Endothelial cell (in vitro differentiated cells): ENCODE measurements at places on chromosomes 5 and 9.
A peak's percentile ranks its signal among the peaks of the same experiment; 100 is the strongest.

DNA sequence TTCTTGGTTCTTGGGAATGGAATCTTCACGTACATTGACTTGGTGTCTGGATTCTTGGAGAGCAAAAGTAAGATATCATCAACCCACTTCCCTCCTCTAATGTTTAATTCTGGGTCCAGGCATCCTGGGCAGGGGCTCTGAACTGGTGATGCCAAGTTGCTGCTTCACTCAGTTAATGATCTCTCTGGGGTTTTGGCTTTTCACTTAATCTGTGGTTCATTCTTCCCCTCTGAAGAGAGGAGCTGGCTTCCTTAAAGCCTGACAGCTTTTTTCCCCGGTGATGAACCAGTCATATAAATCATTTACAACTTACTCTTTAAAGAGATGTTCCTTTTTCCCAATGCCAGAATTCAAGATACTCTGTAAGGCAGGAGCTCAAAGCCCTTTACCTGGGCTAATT lies 65.9 kb downstream of the ARHGAP26 start:
- no peak overlapping the region for H3K4me3 ChIP-seq
- H3K36me3 ChIP-seq: no peaks in the 10 kb centered on the region
- no peak for DNase-seq
- peaks cover 3% of the 10 kb centered on the region for H3K27me3 ChIP-seq
- no peaks in the 10 kb centered on the region for H3K4me1 ChIP-seq
- no peak overlapping the region for H3K27ac ChIP-seq

GRCh38 chr9:86405926-86406325 lies 51.7 kb upstream of the TUT7 start:
- DNase-seq: no peak
- no peak overlapping the region for H3K27ac ChIP-seq
- H3K27me3 ChIP-seq: no peaks in the 10 kb centered on the region

- H3K27ac ChIP-seq: no peak overlapping the region
- no peak for DNase-seq
Observed at GRCh38 chr5:99187611-99188010, 258.8 kb upstream of the CHD1 start.

DNA sequence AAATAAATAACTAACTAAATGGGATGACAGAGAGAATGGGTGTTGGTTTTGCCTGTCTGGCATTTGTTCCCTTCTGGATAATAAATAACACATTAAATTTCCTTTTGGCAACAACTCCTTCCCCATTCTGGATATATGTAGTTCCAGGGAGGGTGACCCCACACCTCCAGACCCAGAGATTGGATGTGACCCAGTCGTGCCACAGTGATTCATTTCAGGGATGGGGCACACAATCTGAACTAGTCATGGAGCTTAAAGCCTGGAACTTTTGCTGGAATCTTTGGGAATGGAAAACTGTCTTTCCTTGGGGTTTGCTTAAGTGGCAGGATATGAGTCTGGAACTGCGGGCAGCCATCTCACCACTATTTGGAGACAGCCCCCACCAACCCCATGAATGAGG lies 11.3 kb downstream of the KLF9 start:
- DNase-seq: no peak
- no peaks in the 10 kb centered on the region for H3K4me1 ChIP-seq
- H3K36me3 ChIP-seq: no peaks in the 10 kb centered on the region
- no peak overlapping the region for H3K27ac ChIP-seq

GRCh38 chr9:134914501-134914834 lies 3.2 kb downstream of the FCN1 start:
- no peaks in the 10 kb centered on the region for H3K4me1 ChIP-seq
- no peak overlapping the region for H3K4me3 ChIP-seq
- H3K27ac ChIP-seq: no peak overlapping the region
- no peaks in the 10 kb centered on the region for H3K27me3 ChIP-seq
- DNase-seq: no peak

- peaks cover 55% of the 10 kb centered on the region for H3K36me3 ChIP-seq
- no peak overlapping the region for H3K27ac ChIP-seq
- H3K4me3 ChIP-seq: peak overlapping the region; percentile 6
- no peak for DNase-seq
Observed at GRCh38 chr5:157516626-157517325, 56.8 kb downstream of the NIPAL4 start.

DNA sequence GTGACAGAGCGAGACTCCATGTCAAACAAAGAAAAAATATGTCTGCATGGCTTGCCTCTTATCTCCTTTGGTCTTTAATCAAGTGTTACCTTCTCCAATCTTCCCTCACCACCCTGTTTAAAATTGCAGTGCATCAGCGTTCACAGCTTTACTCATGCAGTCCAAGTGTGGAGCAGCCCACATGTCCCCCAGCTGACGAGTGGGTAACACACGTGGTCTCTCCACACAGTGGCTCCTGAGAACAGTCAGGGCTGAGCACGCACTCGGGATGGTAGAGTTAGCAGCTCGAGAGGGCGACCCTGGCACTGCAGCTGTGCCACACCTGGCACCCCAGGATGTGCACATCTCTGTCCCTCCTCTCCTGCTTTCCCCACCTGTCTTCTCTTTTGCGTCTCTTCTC lies 25.9 kb upstream of the CFAP157 start:
- H3K4me3 ChIP-seq: peak overlapping the region; percentile 71
- H3K27me3 ChIP-seq: peaks cover 5% of the 10 kb centered on the region
- peaks cover 64% of the 10 kb centered on the region for H3K36me3 ChIP-seq
- peaks cover 3% of the 10 kb centered on the region for H3K4me1 ChIP-seq
- no peak for DNase-seq
- no peak overlapping the region for H3K27ac ChIP-seq

DNA sequence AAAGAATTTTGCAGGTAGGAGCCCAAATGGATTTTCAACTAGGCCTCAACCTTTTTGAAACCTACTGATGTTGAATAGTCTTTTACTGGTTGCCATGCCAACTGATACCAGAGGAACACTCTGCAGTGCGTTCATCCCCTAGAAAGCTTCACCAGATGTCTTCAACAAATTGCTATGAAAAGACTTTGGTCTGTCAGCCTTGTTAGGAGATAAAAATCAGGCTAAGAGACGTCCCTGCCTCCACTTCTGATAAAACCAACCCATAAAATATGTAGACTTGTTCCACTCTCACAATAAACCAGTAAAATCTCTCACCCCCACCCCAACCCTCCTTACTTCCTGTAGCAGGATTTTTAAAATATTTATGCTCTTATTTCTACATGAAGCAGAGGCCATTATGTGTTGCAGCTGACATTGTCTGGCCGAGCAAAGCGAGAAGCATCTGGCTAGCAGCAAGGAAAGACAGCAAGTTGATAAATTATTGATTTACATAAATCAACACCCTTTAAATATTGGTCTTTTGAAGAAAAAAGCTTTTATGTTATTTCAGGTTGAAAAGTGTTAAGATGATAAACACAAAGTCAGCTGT lies 428.7 kb downstream of the ISL1 start:
- H3K36me3 ChIP-seq: no peaks in the 10 kb centered on the region
- peaks cover 6% of the 10 kb centered on the region for H3K4me1 ChIP-seq
- H3K27ac ChIP-seq: peak overlapping the region; percentile 74
- no peak for DNase-seq
- no peak overlapping the region for H3K4me3 ChIP-seq

GRCh38 chr5:116733991-116734975 lies 159.7 kb upstream of the SEMA6A start:
- no peaks in the 10 kb centered on the region for H3K36me3 ChIP-seq
- no peak for DNase-seq
- no peak overlapping the region for H3K4me3 ChIP-seq
- H3K4me1 ChIP-seq: peaks cover 31% of the 10 kb centered on the region
- no peak overlapping the region for H3K27ac ChIP-seq
